ENCODE measurements at places on chromosomes 5 and 9.

DNA sequence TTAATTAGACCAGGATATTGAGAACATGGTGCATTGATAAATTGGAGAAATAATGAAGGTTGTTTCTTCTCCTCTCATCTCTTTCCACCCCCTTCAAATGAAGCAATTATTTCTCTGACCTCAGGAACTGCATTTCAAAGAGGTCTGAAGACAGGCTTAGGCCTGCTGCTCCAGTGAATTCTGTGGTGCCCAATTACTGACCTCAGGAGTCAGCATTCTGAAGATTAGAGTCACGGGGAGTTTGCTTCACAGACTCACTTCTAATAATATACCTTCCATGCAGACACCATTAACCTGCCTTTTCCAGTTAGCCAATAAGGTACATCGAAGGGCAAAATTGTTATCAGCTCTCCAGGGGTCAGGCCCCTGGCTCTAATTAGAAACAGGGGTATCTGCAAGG is 270.9 kb downstream of the GAS1 start:
- no peak for DNase-seq

GRCh38 chr9:33752130-33752637 is 43.2 kb upstream of the PRSS3 start:
- no peak for DNase-seq

DNA sequence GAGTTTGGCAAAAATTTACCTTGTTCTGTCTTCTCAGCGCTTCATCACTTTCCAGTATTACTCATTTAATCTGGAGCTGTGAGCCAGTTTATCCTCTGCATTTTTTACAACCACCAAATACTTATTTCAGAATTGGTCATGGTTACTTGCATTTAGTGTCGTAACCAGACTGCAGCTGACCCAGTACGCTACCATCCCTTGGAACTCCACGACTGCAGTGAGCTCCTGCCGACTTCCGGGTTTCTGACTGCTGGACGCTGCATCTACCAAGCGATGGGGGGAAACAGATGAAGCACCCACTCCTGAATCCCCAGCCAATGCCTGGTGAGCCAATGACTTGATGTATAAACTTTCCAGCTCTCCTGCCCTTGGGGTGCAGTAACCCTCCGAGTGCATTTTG is 174.4 kb upstream of the PRLR start:
- no peak for DNase-seq

DNA sequence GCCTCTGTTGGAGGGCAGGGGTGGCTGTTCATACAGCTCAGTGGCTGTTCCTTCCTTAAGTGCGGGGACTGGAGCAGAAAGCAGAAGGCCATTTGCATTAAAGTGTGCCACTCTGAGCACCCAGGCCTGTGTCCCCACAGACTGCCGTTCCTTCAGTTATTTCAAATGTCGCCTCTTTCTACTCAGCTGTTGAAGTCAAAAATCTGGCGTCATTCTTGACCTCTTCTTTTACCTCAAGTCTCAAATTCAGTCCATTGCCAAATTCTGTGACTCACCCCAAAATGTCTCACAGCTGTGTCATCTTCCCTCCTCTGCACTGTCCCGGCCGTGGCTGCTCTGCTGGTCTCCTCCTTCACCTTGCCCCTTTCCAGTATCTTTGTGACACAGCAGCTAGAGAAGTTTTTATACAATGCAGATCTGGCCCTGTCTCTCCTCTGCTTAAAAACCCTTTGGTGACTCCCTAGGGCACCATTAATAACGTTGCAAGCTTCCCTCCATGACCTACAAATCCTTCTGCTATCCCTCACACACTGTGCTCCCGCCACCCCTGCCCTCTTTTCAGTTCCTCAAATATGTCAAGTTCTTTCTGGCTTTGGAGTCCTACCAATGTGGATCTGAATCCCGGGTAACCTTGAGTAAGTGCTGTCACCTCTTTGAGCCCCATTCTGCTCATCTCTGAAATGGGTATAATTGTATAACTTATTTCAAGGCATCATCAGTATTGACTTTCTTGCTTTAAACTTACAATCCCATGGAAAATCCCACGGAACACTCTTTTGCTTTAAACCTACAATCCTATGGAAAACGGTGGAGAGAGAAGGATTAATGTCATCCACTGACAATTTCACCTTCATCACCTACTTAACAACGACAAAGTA is 98.3 kb upstream of the BOD1 start:
- no peak for DNase-seq

- no peak for DNase-seq
These were observed 291.4 kb downstream of the ARHGEF28 start for GRCh38 chr5:73917433-73917832.

DNA sequence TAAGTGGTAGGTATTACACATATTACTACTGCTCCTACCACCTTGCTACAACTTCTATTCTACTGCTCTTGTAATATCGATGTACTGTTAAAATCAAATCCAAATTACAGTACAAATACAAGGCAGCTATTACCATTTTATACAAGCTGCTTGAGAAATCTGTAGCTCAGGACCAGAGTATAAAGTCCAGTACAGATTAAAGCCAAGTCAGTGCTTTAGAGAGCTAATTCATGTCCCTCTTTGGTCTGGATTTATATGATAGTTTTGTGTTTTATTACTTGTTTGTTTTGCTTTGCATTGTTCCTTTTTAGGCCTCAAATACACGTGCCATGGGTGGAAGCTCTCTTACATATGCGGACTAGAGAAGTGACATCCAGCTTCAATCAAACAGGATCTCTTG is 75.8 kb downstream of the DPYSL3 start:
- DNase-seq = no peak

- DNase-seq = no peak
These were observed 4.4 kb downstream of the SVEP1 start for GRCh38 chr9:110575169-110575568.

- DNase-seq = no peak
These were observed 215.7 kb upstream of the ZNF608 start for GRCh38 chr5:124962111-124962510.

GRCh38 chr9:27437652-27438373 is 86.3 kb upstream of the IFNK start:
- DNase-seq = no peak

DNA sequence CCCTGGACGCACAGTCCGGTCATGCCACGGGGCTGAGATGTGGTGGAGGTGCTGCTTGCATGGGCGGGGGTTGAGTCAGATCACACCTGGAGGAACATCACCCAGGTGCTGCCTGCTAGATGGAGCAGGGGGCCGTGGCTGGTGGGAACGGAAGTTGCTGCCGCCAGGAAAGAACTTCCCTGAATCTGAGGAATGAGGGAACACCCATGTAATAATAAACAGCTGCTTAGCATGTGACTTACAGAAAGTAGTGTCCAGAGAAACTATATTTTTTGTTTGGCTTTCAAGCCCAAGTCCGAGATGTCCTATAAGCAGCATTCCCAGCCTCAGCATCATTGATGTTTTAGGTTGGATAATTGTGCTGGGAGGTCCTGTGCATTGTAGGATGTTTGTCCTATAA is 27.1 kb upstream of the FAM240B start:
- no peak for DNase-seq

GRCh38 chr9:81605170-81605670 is 84.1 kb downstream of the TLE1 start:
- no peak for DNase-seq

DNA sequence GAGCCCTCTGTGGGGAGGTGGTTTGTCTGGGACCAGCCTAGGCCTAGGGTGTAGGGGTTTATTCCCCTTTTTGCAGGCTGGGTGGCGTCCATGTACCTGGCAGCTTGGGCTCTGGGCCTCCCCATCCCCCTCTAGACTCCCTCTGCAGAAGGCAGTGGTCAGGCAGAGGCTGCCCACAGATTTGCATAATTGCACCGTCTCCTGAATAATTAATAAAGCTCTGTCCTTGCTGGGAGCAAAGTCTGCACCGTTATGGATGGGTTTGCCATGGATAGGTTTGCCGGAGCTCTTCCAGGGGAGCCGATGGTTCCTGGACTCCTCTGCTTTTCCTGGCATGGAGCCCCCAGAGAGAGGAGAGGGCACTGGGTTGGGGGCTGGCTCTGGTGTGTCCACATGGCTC is 60.4 kb downstream of the DAB2IP start:
- DNase-seq = no peak
